Stimulated activated CD4-positive, alpha-beta T cell treated with anti-CD3 and anti-CD28 coated beads, Interleukin-12 subunit alpha, Interleukin-12 subunit beta, amount 100 ng/mL, for 48 hours (primary cell): ENCODE measurements at places on chromosomes 2 and 18.

DNA sequence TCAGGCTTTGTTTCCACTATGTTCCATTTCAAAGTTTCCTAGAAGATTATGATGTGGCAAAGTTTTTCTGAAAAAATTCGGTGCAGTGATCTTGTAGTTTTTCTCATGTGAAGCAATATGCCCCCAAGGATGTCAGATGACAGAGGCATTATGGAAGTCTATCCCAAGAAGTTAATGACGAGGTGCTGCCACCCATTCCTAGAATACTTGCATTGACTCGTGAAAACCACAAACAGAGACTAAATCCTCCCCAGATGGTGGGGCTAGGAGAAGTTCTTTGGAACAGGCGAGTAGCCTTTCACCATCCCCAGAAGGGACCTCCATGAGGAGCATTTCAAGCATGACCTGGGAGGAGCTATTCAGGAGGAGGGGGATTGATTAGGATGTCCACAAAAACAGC, 40.2 kb upstream of the COPS8 start:
- no peak for DNase-seq

DNA sequence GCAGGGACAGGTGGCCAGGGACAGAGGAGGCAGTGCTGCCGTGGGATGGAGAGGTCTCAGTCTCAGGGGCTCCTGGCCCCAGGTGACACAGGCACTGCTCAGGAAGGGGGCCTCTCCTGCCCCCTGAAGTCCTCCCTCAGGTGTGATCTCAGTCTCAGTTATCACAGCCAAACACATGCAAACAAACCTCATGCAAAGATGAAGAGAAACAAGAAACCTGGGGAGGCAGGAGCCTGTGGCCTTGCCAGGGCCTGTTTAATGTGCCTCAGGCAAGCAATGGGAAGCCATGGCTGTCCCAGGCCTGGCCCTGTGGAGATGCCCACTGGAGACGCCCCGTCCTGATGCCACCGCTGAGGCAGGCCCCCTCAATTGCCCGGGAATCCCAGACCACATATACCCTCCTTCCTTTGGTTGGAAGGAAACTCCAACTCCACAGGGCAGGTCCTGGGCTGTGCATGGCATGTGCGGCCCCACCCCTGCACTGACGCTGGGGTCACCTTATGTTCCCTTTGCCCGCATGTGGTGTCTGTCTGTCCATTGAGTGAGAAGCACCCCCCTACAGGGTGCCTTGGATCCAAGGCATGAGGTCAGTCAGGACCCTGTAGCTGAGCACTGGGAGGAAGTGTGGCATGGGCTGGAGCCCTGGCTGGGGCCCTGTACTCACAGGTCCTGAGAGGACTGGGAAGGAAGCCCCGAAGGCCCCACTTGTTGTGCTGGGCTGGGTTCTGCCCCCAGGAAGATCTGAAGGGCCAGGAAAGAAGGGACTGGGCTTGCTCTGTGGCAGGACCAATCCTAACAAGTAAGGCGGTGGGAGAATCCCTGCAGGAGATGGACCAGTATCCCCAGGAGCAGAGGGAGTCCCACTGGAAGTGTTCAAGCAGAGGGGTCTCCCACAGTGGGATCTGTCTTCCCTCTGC, 68.8 kb upstream of the RAB6C start:
- no peak for DNase-seq

DNA sequence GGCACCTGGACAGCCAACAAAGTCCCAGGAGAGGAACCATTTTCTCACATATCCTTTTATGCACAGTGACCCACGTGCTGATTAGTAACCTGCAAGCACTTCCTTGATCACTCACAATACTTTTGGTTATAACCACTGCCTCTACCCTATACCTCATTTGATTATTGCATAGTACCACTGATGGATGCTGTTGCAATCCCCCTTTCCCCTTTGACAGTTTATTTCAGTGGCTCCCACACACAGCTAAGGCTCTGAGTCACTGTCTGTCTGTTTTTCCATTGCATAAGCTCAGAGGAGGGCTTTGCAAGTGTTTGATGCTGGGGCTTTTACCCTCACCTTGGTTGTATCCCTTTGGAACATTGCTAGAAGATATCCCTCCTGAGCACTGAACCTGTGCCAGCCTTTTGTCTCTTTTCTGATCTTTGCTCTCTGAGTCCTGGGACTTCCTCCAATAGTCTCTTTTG, 101.7 kb upstream of the RBBP8 start:
- DNase-seq: no peak

- no peak for DNase-seq
Observed at GRCh38 chr18:28086670-28087552, 90.0 kb downstream of the CDH2 start.

GRCh38 chr2:135386993-135387392, 144.0 kb downstream of the ZRANB3 start:
- DNase-seq: no peak

- no peak for DNase-seq
Observed at GRCh38 chr18:72637721-72638120, 93.6 kb upstream of the CBLN2 start.

- DNase-seq: no peak
Observed at GRCh38 chr2:219289537-219290361, 10.6 kb downstream of the DNAJB2 start.

- DNase-seq: no peak
Observed at GRCh38 chr2:204892506-204893255, 347.4 kb downstream of the PARD3B start.

GRCh38 chr18:34871435-34871834, 161.3 kb downstream of the DTNA start:
- no peak for DNase-seq

DNA sequence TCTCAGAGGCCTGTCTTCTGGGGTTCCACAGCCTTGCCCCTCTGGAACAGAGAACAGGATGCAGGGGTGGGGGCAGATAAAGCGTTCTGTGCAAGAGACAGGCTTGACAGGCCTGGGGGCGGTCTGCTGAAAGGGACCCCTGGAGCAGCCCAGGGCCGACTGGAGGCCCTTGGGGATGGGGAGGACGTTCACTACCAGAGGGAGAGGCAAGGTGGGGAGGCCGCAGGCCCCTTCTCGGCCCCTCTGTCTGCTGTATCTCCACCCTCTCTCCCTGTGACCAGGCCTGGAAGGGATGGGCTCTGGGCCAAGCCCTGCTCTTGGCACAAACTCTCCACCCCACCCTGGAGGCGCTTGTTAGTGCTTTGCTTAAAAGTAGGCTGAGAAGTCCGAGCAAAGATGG, 27.3 kb upstream of the INHBB start:
- no peak for DNase-seq

- no peak for DNase-seq
Observed at GRCh38 chr2:171081649-171082111, 79.0 kb downstream of the TLK1 start.

DNA sequence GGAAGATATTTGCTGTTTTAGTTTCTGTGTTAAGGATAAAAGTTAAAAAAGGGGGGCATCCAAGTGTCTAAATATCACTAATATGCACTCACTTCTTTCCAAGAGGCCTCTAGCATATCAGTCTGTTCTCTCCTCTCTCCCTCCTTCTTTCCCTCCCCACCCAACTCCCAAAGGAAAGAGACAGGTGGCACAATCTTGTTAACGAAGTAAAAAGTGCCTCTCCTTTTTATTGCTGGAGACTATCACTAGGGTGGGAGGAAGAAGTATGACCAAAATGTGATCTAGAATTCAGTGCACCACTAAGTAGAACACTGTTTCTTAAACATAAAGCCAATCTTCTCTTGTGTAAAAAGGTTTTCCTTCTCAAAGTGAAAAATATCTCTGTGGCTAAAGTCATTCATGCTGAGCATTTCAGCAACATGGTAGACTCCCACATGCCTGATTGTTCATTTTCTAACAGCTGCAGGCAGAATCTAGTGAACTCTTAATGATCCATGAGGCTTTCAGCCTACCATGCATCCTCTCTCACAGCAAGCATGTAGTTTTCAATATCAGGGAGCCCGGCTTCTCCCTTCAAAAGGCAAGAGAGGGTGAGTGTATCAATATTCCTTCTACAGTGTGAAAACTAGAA, 39.5 kb downstream of the RNU4ATAC start:
- DNase-seq: no peak

DNA sequence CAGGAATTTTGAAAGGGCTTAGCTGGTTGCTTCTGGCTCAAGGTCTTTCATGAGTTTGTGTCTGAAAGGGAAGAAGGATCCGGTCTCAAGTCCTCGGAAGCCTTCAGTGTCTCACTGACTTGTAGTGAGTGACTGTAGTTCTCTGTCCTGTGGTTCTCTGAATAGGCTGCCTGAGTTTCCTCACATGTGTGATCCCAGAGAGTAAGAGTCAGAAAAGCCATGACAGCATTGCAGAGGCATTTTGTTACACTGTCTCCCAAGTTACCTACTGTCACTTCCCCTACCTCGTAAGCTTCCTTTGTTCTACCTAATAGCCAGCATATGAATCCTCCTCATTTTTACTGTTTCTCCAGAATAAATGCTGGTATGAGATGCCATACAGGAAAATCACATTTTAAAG, 709.1 kb upstream of the CHAC2 start:
- no peak for DNase-seq

GRCh38 chr2:170038734-170039133, 139.2 kb upstream of the MYO3B start:
- DNase-seq: no peak

DNA sequence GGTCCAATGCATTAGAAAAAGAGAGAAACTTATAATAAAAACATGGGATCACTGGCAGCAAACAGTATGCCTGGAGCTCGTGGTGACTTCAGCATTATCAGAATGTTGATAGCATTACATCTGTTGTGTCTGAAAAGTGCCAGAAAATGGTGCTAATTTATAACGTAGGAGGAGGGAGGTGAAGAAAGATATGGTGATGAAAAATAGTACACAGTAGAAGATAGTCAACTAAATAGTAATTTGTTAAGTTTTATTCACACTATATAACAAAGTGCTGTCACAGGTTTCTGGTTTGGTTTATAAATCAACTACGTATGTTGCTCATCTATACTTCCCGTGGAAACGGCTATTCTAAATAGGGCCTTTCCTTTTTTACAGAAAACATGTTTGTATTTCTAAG, 117.4 kb downstream of the LRRTM1 start:
- no peak for DNase-seq

DNA sequence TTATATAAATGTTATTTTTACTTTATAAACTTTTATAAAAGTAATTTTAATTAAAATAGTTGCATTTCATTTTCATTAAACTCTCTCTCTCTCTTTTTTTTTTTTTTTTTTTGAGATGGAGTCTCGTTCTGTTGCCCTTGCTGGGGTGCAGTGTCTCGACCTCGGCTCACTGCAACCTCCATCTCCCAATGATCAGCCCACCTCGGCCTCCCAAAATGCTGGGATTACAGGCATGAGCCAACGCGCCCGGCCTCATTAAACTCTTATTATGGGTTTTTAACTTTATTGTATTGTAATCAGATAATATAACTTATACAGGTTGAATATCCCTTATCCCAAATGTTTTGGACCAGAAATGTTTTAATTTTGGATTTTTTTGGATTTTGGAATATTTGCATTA, 10.9 kb upstream of the NPPC start:
- no peak for DNase-seq

DNA sequence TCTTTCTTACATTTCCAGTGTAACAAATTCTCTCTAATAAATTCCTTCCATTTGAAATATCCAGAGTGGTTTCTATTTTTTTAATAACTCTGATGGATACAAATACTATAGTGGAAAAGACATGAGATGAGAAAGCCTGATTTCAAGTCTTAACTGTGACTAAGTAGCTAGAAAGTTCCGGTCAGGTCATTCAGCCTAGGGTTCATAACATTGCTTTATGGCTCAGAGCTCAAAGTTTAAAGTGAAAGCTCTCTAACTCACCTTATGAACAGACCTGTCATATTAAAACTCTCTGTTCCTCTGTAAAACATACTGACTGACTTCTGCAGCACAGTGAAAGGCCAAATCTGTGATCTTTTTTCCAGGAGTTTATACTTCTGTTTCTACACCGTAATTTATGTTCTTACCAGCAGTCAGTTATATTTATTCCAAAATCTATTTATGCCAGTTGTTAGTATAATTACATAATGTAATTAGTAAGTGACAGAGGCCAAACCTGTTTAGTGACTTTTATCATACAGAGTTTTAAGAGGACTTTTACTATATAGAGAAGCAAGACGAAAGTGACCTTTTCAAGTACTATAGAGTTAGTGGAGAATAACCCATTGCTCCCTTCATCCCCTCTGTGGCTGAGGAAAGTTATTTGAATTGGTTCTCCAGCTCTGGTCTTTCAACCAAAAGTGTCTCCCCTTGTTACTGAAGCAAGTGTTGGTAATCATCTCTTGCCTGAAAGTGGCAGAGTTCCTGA, 118.8 kb upstream of the PDE1A start:
- DNase-seq: no peak

DNA sequence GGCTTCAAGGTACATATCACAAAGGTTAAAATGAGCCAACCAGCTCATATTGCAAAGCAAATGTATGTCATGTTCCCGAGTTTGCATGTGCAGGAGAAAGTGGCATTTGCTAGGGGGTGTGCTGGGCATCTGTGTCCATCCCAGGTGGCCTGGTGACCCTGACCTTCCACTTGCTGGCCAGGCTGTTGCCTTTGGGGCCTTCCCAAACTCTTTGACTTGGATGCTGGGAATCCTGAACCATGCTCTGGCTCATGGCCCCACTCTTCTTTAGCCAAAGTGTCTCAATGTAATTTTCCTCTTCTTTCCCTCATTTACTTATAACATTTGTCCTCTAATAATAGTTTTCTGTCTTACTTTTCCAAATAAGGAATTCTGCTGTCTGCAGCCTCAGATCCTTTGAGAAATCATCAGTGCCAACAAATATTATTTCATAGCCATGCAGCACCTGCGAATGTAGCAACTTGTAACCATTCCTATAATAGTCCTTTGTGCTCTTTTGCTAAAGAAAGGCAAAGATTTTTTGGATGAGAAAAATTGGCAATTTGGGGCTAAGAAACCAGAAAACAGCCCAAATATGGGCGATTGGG, 64.2 kb downstream of the MTCL1 start:
- DNase-seq: no peak

DNA sequence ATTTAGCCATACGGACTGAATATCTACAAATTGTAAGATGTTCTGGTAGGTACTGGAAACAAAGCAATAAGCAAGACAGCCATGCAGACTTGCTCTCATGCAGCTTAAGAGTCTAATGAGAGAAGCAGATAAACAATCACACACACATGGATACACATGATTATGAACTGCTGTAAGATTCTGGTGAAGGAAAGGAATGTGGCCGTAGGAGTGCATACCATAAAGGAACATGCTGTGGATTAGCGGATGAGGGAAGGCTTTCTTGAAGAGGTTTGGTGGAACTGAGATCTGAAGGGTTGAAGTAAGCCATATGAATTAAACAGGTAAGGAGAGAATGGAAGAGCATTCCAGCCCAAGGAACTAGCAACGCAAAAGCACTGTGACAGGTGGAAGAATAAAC, 13.8 kb downstream of the CCDC93 start:
- DNase-seq: no peak

DNA sequence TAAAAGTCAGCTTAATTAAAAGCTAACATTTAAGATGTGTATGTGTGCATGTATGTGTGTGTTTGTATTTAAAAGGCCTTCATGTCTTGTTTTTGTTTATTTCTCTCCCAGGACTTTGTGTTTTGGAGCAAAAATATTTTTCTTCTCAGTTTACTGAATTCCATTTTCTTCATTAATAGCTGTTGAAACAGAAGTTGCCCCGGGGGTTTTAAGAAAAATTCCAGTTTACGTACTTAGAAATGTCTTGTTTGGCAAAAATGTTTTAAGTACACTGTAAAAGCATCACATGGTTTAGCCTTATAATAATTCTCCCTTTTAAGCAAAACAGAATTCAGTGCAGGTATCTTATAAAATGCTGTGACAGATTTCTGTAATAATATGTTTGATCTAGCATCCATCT, 1233.0 kb upstream of the NRXN1 start:
- no peak for DNase-seq
